ENCODE measurements at places on chromosomes 1 and 21.

DNA sequence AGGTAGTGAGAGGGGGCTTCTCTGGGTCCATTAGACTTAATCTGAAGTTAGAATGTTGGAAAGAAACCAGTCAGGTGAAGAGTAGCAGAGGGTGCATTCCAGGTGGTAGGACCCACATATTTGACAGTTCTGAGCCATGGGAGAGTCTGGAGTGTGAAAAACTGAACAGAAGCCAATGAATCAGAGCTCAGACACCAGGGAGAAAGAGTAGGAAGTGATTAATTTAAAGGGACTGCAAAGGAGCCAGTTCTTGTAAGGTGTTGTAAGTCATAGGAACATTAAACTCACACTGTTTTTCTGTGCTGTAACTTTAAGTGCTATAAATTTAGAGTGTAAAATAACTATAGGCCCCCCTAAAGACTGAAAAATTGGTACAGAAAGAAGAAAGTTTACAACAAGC is 5.9 kb upstream of the DHX9 start:
- DNase-seq = peak; percentile 39

DNA sequence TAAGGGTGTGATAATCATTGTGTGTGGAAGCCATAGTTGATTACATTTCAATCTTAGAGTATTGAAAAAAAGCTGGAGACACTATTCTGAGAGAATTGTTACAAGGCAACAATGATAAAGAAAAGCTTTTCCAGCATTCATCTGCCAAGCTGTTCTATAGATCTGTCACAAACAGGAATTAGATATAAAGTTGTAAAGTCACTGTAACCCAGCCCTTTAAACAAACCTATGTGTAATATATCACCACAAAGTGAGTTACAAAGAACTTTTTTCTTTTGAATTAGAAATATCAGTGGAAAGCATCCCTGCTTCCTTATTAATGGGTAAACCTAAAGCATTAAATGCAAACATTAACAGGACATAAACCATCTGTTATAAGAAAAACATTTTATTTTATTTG is 55.4 kb downstream of the RPAP2 start:
- DNase-seq = no peak

- no peak for DNase-seq
These were observed 70.6 kb downstream of the ALPL start for GRCh38 chr1:21579791-21580190.

DNA sequence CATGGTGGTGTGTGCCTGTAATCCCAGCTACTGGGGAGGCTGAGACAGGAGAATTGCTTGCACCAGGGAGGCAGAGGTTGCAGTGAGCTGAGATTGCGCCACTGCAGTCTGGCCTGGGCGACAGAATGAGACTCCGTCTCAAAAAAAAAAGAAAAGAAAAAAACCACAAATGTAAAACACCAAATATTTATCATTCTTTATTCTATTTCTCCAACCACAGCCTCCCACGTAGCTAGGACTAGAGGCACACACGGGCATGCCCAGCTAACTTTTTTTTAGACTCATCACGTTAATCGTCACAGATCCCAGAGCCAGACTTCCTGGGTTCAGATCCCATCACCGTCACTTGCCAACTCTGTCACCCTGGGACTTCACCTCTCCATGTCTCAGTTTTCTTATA is 13.5 kb downstream of the DNAJC16 start:
- peak; percentile 44 for DNase-seq

- DNase-seq = no peak
These were observed 49.6 kb downstream of the EDN2 start for GRCh38 chr1:41434748-41435449.

- DNase-seq = no peak
These were observed 386.6 kb upstream of the NFIA start for GRCh38 chr1:60695716-60696171.

- no peak for DNase-seq
These were observed 14.9 kb downstream of the ABCA4 start for GRCh38 chr1:94105957-94106529.

- DNase-seq = no peak
These were observed 296.3 kb downstream of the PRDM2 start for GRCh38 chr1:13996334-13996733.
